ENCODE measurements at places on chromosomes 7 and 10.

DNA sequence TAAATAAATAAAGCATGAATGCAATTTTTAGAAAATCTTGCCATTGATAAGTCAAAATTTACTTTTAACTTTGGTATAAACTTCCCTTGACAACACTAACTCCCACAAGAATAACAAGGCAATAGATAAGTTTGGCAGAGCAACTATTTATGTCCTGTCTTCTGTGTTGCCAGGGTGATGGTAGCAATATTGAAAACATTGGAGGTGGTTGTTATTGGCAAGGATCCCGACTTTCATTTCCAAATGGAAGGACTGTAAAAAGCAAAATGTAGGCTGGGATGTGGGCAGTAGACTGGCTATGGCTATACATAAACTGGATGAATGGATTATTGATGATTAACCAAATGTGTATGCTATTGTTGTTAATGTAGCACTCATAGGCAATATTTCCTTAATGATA lies 134.9 kb upstream of the CACNA2D1 start:
- no peak for DNase-seq

GRCh38 chr10:53601260-53601875 lies 828.8 kb upstream of the MBL2 start:
- no peak for DNase-seq

GRCh38 chr10:28331841-28332240 lies 29.0 kb upstream of the MPP7 start:
- DNase-seq: no peak

GRCh38 chr7:90879924-90880323 lies 283.8 kb downstream of the CDK14 start:
- no peak for DNase-seq

DNA sequence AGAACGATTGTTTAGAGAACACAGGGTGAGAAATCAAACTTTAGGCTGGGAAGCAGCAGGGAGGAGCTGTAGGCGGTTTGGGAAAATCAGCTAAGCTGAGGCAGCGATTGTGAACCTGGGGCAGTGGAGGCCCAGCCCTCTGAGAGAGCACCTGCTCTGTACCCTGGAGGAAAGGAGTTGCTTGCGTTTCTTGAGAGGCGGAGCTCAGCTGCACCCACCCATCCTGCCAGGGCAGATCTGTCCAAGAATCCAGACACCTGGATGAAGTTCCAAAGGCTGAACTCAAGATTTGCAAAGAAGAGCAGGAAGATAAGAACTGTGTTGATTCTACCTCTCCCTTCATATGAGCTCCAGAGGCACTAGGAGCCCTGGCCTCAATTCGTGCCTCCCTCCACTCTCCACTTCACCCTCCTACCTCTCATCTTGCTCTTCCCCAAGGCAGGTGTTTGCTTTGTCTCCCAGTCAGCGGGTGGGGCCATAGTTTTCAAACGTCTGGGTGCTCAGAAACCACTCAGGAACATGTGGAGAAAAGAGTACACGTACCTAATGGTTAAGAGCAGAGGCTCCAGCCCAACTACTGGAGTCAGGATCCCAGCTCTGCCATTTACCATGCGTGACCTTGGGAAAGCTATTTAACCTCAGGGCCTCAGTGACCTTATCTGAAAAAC lies 21.5 kb upstream of the TMEM213 start:
- DNase-seq: no peak

All from cardiac septum (tissue), 1 donor.